ENCODE measurements at places on chromosomes 13 and 19.
A peak's percentile ranks its signal among the peaks of the same experiment; 100 is the strongest.

GRCh38 chr19:4694211-4694987 lies 24.3 kb upstream of the MYDGF start:
- no peak for DNase-seq

GRCh38 chr19:49135686-49136085 lies 16.3 kb downstream of the PPFIA3 start:
- no peak for DNase-seq

GRCh38 chr13:31208559-31209122 lies 8.9 kb downstream of the B3GLCT start:
- DNase-seq, result no peak

DNA sequence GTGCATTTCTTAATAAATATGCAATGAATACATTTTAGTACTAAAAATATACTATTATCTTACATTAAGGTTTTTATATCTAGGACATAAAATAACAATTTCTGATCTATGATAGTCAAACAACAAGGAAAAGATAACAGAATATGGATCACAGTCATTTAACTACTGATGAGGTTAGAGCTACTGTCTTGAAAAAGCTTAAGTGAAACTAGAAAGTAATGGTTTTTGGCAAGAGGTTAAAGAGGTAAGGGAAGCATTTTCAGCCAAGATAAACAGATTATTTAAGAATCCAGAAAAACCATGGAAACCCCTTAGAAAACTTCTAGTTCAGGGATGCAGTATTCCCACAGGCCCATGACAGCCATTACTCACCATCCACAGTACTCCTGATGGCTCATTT lies 787.4 kb downstream of the DACH1 start:
- DNase-seq, result no peak

- no peak for DNase-seq
These were observed 407 bp upstream of the ZNF440 start for GRCh38 chr19:11813703-11814028.

DNA sequence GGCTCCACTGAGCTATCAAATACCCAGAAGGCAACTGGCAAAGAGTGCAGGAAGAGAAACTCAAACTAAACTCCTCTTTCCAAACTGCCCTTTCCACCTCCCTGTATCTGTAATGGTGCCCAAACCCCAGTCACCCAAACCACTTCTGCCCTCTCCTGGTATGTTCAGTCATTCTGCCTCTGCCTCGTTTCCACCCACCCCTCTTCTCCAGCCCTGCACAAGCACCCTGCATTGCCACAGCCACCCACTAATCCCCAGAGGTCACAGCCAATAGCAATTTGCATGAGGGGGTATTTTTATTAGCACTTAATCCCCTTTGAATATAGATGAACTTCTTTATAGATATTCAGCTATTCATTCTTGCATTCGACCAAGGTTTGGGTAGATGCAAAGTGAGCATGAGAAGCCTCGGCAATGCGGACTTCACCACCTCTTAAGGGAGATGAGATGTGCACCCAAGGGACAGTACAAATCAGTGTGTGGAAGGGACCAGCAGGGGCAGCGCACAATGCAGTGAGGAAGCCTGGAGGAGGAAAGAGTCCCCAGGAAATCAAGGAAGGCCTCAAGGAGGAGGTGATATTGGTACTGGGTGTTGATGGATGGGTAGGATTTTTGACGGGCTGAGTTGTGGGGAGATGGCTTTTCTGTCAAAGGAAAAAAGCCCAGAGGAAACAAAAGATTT lies 12.4 kb downstream of the TMEM272 start:
- no peak for DNase-seq

GRCh38 chr19:28429356-28429755 lies 783.6 kb downstream of the UQCRFS1 start:
- no peak for DNase-seq

- no peak for DNase-seq
These were observed 40.5 kb downstream of the KLF12 start for GRCh38 chr13:74093691-74094090.

DNA sequence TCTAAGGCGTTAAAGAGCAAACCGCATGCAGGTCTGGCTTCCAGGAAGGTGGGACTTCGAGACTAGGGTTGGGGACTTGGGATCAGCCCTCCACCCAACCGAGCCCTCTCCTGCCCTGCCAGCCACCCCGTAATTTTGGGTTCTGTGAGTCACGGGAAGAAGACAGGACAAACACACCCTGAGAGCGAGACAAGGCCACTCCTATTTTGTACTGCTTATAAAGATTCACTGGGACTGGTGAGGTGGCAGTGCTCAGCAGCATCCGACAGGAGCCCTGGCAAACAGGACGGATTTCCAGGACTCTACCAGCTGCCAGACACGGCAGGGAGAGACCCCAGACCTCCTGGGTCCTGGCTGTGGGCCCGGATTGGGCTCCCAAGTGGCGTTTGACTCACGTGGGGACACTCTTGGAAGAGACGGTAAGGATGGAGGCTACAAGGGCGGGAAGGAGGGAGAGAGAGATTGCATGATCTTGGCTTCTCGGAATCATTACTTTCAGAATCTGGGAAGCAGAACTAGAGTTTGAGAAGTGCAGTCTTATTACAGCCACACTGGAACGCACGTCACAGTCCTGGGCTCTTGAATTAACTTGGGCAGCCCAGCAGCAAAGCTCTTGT lies at the start of gene C5AR2:
Gene C5AR2 (plus strand): TSS at position 245 of the 617 bp plus-strand sequence. CDS start 8,625 bp downstream, outside the sequence.
- no peak for DNase-seq

GRCh38 chr13:22812793-22813192 lies 368.0 kb upstream of the SGCG start:
- DNase-seq, result no peak

- no peak for DNase-seq
These were observed 556.7 kb downstream of the PCDH9 start for GRCh38 chr13:66673401-66673800.

DNA sequence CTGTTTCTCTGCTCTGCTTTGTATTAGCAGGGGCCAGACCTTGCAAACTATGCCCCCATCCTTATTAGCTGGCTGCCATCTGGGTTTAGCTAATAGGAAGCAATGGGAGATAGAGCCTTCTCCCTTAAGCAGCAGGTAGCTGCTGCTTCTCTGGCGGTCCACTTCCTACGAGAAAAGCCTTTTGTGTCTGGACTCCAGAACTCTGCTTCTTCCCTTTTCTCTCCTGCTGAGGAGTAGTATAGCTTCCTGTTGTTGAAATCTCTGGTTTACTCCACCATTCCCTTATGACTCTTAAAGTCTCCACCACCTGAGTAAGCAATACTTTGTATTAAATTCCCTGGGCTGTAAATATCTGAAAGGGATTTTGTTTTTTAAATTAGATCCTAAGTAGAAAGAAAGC lies 147.1 kb downstream of the DNAJC15 start:
- DNase-seq, result no peak

DNA sequence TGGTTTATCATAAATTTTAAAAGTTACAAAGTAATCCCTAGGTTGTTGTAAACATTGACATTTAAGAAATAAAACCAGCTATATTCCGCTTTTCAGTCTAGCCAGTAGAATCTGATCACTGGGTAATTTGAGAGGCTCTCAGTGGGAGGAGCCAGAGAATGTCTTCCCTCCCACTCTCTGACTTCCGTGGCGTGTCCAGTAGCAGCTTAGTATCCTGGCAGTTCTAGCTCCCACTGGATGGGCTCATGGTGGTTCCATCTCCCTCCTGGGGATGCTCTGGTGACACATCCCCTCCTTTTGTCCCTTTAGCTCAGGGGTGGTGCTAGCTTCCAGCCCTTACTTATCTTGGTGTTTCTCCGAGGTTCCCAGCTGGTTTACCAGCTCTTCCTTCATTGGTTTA lies 34.5 kb downstream of the MTUS2 start:
- no peak for DNase-seq

DNA sequence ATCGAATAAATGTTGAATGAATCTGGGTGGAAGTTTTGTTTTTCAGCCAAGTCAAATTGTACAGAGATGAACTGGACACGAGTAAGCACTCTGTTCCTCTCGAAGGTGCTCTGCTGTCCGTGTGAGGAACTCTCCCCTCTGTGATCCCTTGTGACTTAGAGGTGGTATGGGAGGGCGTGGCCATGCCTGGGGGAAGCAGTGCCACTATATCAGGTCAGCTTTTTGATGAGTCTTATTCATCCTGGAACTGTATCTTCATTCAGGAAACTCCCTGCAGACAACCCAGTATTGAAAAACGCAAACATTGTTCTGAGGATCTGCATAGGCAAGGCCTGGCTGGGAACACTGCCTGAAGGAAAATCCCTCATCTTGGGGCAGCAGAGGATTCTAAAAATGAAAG lies 45.7 kb upstream of the FLT1 start:
- no peak for DNase-seq

DNA sequence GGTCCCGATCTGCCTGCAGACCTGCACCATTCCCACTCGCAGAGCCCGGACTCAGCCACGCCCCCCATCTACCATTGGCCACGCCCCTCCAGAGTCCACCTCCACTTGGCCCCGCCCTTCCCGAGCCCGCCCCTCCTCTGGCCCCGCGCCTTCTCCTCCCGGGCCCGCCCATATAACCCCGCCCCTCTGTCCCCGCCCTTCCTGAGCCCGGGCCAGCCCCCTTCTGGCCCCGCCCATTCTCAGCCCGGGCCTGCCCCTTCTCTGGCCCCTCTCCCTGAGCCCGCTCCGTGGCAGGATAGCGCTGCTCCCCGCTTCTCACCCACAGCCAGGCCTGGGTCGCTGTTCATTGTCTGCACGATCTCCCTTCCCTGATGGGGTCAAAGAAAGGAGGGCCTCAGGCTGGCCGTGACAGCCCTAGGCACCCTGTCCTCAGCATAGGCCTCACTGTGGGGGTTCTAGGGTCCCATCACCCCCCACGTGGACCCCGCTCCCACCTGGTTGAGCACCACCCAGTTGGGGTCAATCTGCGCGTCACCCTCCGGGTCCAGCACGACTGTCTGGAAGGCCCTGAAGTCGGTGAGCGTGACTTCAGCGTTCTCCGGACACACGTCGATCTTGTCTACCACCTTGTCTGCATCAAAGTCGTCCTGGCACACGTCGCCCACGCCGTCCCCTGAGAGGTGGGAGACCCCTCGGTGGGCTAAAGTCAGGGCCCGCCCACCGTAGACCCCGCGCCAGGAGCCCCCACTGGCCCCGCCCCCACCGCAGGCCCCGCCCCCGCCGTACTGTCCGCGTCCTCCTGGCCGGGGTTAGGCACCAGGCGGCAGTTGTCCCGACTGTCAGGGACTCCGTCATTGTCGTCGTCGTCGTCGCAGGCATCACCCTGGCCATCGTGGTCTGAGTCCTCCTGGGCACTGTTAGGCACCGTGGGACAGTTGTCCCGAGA lies 5.7 kb downstream of the COMP start:
- peak; percentile 41 for DNase-seq

DNA sequence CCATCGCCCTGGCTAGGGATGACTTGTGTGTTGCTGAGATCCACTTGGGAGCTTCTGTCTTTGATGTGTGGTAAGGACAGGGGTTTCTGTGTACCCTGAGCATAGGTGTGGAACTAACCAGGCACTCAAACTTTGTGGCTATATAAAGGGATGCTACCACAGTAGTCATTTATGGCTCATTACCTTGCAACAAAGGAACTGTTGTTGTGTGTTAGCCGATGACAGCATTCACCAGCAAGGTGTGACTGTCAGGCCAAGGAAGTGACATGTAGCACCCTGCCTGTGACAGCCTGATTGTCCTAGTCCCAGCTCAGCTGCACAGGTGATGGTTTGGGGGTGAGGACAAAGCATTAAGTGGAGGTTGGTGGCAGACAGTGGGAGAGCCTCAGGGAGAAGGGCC lies 73.6 kb downstream of the COG3 start:
- no peak for DNase-seq

GRCh38 chr19:6979399-6979798 lies 41.8 kb downstream of the MBD3L2B start:
- DNase-seq, result no peak

DNA sequence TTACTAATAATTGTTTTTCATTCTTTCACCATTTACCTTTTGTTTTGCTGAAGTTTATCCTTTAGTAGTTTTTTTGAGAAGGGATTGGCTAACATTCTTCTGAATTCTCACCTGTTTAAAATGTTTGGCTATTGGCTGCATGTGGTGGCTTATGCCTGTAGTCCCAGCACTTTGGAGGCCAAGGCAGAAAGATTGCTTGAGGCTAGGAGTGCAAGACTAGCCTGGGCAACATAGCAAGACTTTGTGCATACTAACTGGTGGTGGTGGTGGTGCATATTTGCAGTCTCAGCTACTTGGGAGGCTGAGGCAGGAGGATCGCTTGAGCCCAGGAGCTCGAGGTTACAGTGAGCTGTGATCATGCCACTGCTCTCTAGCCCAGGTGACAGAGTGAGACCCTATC lies 27.5 kb upstream of the RNF113B start:
- DNase-seq, result no peak

GRCh38 chr19:10667867-10668266 lies 13.7 kb downstream of the ILF3 start:
- DNase-seq, result no peak

- DNase-seq, result no peak
These were observed 140.2 kb upstream of the PCDH17 start for GRCh38 chr13:57491318-57491717.

DNA sequence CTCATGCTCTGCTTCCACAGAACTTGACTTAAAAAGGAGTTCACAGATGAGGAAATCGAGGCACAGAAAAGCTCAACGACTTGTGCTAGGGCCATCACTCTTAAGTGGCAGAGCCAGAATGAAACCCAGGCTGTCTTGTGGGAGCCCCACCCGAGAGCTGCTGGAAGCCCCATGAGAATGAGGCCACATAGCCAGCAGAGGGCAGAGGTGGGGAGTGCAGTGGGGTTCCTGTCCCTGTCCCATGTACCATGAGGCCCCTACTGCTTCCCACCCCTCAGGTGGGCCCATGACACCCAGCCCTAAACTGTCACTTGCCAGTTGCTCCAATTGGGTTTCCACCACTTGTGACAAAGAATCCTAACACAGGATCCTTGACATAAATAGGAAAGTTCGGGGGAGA lies 175.9 kb downstream of the IRS2 start:
- no peak for DNase-seq

DNA sequence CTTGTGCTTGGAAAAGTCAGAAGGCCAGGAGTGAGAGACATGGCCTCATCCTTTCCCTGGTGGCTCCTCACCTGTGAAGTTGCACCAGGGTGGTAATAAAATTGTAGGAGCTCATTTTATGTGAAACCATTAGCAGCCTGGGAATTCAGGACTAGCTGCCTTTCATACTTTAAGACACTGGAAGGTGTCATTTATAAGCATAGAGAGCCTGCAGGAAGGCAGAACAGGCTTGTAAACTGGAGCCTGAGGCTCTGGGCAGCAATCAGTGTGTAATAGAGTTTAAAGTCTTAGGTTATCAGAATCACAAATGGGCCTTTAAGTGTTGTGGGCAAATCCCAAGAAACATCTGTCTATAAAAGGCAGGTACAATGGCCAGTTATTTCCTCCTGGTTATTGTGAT lies 127.2 kb downstream of the TM9SF2 start:
- DNase-seq, result no peak

DNA sequence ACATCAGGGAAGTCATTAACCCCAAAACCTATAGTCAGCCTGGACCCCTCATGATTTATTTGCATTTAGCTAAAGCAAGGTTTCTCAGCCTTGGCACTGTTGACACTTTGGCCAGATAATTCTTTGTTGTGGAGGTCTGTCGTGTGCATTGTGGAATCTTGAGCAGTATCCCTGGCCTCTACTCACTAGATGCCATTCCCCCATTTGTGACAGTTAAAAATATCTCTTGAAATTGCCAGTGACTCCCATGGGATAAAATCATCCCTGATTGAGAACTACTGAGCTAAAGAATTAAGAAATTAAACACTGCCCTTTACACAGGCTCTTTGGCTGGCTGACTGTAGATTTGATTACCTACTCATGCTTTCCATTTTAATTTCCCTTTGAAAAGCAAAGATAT lies 102.7 kb downstream of the LMO7 start:
- no peak for DNase-seq

GRCh38 chr13:65149687-65150086 lies 2080.4 kb downstream of the PCDH9 start:
- DNase-seq, result no peak

GRCh38 chr19:16216744-16217670 lies 19.3 kb downstream of the AP1M1 start:
- DNase-seq, result no peak

Data from right kidney (tissue), 9 donors.